ENCODE measurements at places on chromosomes 12 and 14.

- no peak for DNase-seq
Measured at GRCh38 chr12:100801320-100801719, 6.7 kb downstream of the ANO4 start.

DNA sequence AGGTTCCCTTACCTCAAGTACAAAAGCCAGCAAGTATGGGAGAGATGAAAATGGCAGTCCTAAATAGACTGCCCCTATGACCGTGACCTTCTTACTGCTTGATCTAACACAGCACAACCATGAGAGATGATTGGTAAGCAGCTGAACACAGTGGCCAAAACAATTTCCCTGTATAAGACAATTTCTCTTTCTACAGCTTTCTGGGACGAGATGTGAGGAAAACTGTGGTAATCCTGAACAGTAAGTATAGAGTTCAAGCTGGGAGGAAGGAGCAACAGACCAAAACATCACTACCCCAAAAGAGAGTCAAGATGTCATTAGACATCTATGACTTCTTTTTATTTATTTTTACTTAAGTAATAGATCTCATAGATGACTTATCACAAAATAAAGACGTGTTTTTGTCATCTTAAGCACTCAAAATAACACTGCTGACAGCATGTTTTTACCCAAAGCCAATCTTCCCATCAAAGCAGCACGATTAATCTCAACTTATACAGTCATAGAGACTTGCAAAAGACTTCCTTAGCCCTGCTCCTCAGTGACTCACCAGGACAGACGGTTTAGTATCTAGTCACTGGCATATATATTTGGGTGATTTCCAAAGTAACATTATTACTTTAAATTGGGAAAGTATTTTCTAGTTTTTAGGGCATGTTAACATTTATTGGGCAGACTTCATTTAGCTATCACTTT, 3.7 kb downstream of the TMEM52B start:
- DNase-seq: no peak

DNA sequence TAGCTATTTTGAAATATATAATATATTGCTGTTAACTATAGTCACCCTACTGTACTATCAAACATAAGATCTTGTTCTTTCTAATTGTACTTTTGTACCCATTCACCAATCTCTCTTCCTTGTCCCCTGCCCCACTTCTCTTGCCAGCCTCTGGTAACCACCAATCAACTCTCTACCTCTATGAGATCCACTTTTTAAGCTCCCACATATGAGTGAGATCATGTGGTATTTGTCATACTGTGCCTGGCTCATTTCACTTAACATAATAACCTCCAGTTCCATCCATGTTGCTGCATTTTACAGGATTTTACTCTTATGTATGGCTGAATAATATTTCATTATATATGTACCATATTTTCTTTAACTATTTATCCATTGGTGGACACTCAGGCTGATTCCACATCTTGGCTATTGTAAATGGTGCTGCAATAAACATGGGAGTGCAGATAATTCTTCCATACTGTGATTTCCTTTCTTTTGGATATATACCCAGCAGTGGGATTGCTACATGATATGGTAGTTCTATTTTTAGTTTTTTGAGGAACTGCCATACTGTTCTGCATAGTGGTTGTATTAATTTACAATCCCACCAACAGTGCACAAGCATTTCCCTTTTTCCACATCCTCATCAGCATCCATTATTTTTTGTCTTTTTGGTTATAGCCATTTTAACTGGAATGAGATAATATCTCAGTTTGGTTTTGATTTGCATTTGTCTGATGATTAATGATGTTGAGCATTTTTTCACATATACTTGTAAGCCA, 33.5 kb upstream of the SPIC start:
- DNase-seq: no peak

GRCh38 chr12:89153341-89153740, 199.0 kb downstream of the DUSP6 start:
- no peak for DNase-seq
